ENCODE measurements at places on chromosomes 12 and 14. TPM values are rescaled to one million over a fixed set of nuclear protein-coding genes. Genes with fewer than 3 reads are reported as not detected.

RPAP3 gene
- total RNA-seq = 11.4 TPM

INHBC gene
- not detected for total RNA-seq

GPR162 gene
- total RNA-seq = 2.6 TPM

AQP6 gene
- 0.16 TPM for total RNA-seq

KRT85 gene
- total RNA-seq = not detected

PHETA1 gene
- 10.9 TPM for total RNA-seq

SDR9C7 gene
- not detected for total RNA-seq

KITLG gene
- 18.4 TPM for total RNA-seq

AJUBA gene
- total RNA-seq = 24.0 TPM

MYO1A gene
- total RNA-seq = 2.2 TPM

TOMM20L gene
- total RNA-seq = not detected

P2RX2 gene
- 0.48 TPM for total RNA-seq

PPP1R36 gene
- 2.3 TPM for total RNA-seq

NID2 gene
- total RNA-seq = 30.8 TPM

LRRC10 gene
- not detected for total RNA-seq

RPGRIP1 gene
- 10.4 TPM for total RNA-seq

DNA sequence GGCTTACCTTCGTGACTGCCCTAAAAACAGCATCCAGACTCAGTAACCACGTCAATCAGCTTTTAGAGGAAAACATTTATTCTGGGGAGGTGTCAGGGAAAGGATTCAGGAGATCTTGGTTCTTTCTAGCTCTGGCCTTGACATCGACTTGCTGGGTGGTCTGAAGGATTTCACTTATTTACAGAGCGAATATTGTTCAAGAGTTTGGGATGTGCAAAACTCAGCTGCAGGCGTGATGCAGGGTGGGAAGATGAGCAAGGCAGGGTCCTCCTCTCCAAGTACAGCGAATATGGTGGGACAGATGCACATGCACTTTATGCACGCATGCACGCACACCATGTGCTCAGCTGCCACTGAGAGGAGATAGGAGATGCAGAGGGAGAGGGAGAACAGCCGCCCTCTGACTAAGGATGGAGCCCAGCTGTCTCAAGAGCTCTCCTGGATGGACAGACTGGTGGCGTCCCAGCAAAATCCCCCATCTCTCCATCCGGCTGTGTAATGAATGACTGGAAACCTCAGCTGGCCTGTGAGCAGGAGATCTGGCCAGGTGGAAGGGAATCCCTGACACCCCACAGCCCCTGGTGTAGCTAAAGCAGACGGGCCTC, 24.4 kb upstream of the BDKRB1 start:
- no peak for DNase-seq

DNA sequence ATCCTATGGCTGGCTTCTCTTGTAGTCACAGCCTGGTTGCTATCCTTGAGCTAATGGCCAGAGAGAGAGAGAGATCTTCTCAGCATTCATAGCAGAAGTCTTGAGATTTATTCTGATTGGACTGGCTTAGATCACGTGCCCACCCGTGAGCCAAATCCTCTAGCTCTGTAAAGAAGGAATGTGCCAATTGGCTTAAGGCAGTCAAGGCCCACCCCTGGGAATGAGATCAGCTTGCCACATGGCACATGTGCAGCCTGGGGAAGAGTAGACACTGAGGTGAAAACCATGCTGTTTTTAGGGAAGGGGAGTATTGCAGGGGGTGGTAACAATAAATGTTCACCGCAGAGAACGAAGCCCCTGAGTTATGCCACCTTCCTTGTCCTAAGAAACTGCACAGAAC, 36.3 kb downstream of the PLEKHG7 start:
- no peak for DNase-seq

GRCh38 chr14:97866195-97866594, 1069.0 kb downstream of the VRK1 start:
- no peak for DNase-seq

DNA sequence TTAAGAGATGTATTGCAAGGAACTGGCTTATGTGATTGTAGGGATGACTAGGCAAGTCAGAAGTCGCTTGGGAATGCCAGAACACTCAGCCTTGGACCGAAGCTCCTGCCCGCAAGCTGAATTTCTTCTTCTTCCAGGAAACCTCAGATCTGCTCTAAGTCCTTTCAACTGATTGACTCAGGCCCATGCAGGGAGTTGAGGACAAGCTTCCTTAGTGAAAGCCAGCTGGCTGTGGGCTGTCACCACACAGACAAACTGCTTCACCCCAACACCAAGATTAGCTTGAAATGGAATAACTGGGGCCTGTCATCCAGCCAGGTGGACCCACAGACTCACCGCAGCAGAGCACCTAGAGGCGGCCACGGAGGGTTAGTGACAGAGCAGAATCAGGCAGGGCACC, 24.7 kb downstream of the BDKRB2 start:
- no peak for DNase-seq

DNA sequence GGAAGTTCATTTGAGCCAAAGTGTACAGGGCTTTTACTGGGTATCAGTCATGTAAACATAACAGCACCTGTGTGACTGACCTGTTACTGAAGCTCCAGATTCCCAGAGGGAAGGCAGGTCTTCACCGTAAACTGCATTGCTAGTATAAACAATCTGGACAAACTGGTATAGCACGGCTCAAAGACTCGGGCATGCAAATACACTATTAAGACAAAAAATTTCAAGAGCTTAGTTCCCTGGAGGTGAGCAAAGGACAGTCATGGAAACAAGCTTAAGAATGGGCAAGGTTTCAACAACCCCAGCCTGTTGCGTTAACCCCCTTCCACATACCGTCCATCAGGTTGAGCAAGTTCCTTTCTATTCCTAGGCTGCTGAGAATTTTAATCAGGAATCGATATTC, 9.4 kb downstream of the PARP11 start:
- DNase-seq = no peak

GRCh38 chr14:95514131-95515079, 2.0 kb downstream of the SYNE3 start:
- DNase-seq = no peak

- no peak for DNase-seq
Measured at GRCh38 chr12:100833282-100833681, 38.7 kb downstream of the ANO4 start.

GRCh38 chr14:33432407-33433023, 493.8 kb downstream of the NPAS3 start:
- DNase-seq = no peak

- DNase-seq = no peak
Measured at GRCh38 chr14:105856676-105857219, 330.4 kb downstream of the TMEM121 start.

DNA sequence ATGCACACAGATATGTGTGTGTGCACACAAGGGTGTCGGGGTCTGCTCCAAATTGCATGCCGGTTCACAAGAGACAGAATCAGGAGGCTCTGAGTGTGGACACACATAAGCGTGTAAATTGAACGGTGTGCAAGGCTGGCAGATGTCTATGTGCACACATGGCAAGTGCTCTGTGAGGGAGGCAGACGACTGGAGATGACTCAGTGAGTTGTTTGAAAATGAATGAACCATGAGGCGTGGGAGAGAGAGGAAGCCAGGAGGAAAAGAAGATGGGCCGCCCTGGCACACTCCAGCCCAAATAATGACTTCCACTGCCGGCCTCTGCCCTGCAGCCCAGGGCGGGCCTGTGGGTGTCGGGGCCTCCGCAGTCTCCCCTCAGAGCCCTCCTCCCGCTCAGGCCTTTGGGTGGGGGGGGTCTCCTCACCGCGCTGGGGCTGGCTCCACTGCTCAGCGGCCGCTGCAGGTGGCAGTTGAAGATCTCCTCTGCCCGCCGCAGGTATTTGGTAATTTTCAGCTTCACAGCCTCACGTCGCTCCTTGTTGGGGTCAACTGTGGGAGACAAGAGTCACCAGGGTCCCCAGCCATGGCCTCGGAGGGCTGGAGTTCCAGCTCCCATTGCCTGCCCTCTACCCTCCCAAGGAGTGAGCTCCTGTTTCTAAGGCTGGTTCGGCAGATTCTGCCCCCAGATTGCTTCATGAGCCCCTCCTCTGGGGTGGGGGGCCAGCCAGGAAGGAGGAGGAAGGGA, 3.5 kb downstream of the RPS6KL1 start:
- no peak for DNase-seq

DNA sequence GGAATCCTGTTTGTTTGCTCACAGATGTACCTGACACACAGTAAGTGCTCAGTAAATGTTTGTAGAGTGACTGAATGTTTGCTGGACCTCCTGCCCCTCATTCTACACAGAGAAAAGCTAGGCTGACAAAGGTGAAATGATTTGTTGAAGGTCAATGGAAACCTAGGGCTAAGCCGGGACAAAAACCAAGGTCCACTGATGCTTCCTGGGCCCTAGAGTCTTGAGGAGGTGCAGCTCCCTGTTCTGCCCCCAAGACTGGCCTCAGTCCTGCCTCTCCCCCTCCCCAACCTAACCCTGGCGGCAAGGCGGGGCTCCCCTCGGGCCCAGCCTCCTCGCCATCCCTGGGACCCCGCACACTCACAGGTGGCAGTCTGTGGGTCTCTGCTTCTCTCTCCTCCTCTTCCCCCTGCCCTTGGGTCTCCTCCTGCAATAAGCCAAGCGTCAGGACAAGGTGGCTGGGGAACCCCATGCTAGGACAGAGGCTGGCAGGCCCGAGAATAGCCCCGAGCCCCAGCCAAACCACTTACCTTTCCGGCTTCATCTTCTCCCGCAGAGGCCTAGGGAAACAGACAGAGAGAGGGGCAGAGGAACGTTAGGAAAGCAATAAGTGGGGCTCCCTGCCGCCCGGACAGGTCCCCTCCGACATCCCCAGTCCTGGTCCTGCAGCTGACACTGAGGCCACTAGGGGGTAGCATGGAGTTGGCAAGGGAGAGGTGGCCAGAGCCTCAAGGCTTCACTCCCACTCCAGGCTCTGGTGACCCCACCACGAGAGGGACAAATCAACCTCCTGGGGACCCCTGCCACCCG, 9.3 kb downstream of the PGF start:
- DNase-seq = no peak

DNA sequence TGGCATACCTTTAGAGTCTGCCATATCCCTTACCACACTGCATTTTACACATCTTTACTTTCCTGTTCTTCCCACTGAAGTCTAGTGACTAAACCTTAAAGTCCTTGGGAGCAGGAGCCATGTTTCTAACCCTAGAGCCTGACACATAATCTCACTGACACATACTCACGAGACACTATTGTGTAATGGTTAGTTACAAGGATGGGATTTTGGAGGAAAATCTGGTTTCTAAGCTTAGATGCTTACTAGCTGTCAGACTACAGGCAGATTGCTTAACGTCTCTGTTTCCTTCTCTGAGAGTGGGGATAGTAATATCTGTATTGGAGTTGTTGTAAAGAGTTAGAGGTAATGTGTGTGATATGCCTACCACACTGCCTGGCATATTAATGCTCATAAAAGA, 6.2 kb upstream of the DYRK4 start:
- no peak for DNase-seq

DNA sequence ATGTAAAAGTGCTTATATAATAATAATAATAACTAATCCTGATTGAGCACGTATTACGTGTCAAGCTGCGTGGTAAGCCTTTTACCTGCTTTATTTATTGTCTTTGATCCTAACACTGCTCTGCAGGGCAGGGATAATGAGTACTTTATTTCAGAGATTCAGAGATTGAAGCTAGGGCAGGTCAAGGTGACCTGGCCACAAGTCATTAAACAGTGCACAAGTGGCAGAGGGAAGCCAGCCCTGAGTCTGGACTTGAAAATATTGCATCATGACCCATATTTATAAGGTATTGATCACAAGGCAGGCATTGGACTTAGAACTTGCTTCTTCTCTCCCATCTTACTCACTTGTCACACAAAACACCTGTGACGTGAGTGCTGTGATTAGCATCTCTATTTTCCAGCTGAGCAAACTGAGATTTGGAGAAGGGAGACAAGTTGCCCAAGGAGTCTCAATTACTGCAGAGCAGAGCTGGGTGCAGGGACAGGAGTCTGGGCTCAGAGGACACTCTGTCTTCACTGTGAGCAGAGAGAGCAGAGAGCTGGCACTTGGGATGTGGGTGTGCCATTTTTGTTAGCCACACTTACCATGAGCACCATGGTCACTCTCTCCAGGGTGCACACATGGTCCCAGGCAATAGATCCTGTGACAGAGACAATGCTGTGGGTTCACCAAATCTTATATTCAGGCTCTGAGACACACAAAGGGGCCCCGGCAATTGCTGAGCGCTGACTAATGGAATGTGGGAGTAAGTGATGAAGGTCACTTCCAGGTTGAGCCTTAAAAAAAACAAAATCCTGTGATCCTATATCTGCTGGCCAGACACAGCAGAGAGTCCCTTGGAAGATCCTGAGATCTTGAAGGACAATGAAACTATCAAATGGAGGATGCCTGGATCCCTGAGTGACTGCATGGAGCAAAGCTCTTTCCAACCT, 113.2 kb upstream of the MED13L start:
- no peak for DNase-seq

GRCh38 chr14:89276424-89276975, 140.5 kb downstream of the FOXN3 start:
- DNase-seq = no peak

GRCh38 chr12:92155733-92156132, 10.1 kb upstream of the BTG1 start:
- no peak for DNase-seq

GRCh38 chr12:15757553-15758255, 31.5 kb downstream of the EPS8 start:
- DNase-seq = no peak

GRCh38 chr12:20646239-20646827, 48.8 kb upstream of the SLCO1C1 start:
- no peak for DNase-seq

GRCh38 chr12:66047411-66048021, 83.0 kb downstream of the LLPH start:
- no peak for DNase-seq

- DNase-seq = no peak
Measured at GRCh38 chr14:99924379-99924778, 131.2 kb downstream of the EML1 start.

- DNase-seq = no peak
Measured at GRCh38 chr12:95237315-95237714, 19.7 kb downstream of the VEZT start.

DNA sequence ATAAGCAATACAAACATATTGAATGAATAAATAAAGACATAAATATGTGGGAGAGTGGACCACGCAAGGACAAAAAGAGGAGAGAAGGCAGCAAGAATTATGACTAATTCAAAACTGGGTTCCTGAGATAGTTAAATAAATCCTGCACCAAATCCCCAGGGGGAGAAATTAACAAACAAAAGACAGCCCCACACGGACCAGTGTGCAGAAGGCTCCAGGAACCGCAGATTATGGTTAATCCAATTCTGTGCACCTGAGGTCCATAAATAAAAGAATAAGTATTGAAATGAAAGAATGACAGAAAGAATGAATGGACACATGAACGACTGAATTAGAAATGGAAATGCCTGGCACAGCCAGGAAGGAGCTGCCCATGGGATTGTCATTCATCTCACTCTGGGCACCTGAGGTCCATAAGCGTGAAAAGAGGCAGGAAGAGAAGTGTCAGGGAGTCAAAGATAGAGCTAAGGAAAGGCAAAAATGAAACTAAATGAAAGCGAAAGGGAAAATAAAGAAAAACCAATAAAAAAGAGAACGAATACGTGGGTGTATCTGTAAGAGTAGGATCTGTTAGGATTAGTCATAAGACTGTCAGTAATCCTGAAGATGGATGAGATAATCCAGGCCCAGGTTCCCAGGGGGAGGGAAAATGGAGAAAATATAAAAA, 23.3 kb downstream of the MEG3 start:
- no peak for DNase-seq

Data from breast epithelium (tissue), 4 donors.